T-cell (primary cell): ENCODE measurements at places on chromosomes 2 and 18. TPM values are rescaled to one million over a fixed set of nuclear protein-coding genes. Genes with fewer than 3 reads are reported as not detected.

HOXD11 gene
- total RNA-seq: not detected

RAX gene
- not detected for total RNA-seq

DNA sequence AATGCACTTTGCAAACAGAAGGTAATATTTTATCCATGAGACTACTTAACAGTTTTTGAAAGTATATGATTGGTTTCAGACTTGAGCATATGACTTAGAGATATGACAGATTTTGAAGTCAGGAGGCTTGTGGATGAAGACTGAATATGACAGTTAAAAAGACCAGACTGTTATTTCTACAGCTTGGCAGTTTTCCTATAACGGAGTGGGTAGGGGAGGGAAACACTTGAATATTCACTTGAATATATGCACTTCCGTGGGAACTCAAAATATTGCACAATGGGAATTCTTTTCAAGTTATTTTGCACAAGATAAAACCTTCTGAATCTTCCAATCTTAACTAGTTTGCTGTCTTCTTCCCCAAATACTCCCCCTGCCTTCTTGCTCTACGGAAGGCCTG, 64.6 kb upstream of the ACKR3 start:
- DNase-seq: no peak

- DNase-seq: no peak
These were observed 53.3 kb downstream of the ZNF236 start for GRCh38 chr18:76875390-76876325.

DNA sequence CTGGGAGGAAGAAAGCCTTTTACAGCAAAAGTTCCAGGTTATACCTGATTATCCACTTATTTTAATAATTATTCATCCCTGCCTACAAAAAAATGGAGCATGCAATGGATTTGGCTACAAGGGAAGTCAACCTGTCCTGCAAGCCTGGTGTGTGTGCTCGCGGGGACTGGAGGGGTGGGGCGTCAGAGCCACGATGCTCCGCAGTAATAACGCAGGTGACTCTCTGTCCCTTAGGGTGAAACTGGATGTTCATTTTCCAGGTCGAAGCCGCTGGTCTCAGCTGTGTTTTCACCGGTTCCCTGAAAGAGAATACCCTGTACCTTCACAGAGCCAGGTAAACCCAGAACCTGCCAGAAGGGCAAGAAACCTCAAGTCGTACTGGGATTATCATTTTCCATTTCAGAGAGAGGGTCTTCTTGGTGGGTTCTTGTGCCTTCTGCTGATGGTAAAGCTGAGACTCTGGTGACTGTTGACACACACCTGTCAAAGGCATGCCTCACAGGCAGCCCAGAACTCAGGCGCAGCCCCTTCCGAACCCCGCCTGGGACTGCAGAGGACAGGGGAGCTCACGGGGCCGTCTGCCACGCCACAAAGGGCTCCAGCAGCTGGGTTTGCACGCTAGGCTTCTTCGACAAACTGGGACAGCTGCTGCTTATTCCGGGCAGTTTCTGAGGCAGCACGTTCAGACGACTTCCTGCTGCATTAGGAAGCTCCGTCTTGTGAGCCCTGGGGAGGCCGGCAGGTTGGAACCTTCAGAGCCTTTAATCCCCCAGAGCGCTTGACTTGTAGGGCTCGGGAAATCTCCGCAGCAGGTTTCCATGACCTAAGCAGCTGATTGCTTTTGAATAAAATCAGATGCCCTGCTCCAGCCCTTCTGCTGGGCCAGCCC, 58.6 kb downstream of the KCNG2 start:
- DNase-seq: peak; percentile 7

HPCAL1 gene
- total RNA-seq: 40.8 TPM

- no peak for DNase-seq
These were observed 56.2 kb downstream of the ITSN2 start for GRCh38 chr2:24304098-24304497.

GRCh38 chr2:8571792-8572499, 109.9 kb upstream of the ID2 start:
- no peak for DNase-seq

SERPINB12 gene
- not detected for total RNA-seq

SCYGR4 gene
- total RNA-seq: not detected

- no peak for DNase-seq
These were observed 50.1 kb downstream of the ATOH8 start for GRCh38 chr2:85803704-85804425.

DNA sequence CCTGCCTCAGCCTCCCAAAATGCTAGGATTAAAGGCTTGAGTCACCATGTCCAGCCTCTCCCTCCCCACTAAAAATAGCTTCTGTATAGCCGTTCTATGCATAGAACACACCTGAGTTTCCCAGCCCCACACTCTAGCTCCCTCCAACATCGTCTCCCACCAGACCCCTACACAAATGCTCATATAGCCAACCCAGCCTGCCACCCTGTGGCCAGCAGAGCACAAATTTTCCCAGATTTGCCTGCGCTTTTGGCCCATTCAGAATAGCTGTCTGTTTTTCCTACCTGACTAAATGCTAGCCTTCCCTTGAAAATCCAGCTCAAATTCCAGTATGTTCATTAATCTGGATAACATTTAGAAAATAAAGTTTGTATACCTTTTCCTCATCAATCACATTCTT, 22.8 kb downstream of the TRABD2A start:
- DNase-seq: no peak

DNA sequence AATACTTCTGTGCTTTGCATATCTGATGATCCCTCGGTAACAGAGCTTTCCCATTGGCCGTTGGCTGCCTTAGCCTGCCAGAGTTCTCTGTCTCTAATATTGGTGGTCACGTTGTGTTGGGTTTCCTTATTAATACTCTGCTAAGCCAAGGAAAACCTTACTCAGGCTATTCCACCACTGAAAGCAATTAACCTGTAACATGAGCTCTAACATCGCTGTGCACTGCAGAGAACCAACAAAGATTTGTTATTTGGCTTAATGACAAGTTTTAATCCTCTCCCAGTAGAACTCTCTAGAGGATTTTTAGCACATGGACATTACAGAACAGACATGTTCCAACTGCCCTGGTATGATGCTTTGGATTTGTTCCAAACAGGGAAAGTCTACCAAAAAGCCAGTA, 825.9 kb upstream of the POU3F3 start:
- no peak for DNase-seq

CYS1 gene
- total RNA-seq: not detected

CNDP1 gene
- total RNA-seq: not detected

- no peak for DNase-seq
These were observed 178.2 kb upstream of the ZC3H15 start for GRCh38 chr2:186307871-186308270.

DNA sequence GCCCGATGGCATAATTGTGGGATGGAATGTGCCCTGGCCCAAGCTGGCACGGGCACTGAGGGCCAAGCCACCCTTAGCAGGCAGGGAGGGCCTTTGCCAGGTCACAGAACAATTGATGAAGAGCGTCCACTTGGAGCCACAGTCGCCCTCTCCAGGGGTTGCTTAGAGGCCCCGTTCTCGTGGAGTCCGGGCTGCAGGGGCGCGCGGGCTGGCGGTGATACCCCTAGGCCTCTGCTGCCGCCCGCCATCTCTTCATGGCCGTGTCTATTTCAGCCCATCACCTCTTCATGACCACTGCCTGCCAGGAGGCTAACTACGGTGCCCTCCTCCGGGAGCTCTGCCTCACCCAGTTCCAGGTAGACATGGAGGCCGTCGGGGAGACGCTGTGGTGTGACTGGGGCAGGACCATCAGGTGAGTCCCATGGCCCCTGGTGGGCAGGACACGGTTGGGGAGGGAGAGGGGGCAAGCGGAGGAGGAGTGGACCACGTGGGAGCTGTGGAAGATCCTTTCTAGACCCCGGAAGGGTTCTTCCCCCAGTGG, 17.6 kb downstream of the RAMP1 start:
- DNase-seq: no peak

- no peak for DNase-seq
These were observed 63.5 kb downstream of the CNTNAP5 start for GRCh38 chr2:124088616-124089015.
